ENCODE measurements at places on chromosomes 6 and 20.

DNA sequence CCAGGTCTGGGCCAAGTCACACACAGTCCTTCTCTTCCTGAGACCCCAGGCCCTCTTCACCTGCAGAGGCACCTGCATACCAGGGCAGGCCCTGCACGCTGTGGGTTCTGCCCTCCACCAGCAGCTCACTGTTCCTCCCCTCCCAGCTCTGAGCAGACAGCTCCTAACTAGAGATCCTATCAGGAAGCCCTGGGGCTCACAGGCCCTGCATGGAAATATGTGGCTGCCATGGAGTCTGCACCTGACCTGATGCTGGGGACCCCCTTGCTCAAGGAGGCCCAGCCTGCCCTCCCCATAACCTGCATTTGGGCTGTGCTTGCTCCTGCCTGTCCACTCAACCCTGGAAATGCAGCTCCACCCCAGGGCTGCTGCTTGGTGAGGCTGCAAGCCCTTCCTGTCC, 14.6 kb upstream of the HLA-G start:
- no peak for DNase-seq

DNA sequence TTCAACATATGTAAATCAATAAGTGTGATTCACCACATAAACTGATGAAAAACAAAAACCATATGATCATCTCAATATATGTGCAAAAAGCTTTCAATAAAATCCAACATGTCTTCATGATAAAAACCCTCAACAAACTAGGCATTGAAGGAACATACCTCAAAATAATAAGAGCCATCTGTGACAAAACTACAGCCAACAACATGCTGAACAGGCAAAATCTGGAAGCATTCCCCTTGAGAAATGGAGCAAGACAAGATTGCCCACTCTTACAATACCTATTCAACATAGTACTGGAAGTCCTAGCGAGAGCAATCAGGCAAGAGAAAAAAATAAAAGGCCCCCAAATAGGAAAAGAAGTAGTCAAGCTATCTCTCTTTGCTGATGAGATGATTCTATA, 76.5 kb downstream of the OTOR start:
- no peak for DNase-seq

DNA sequence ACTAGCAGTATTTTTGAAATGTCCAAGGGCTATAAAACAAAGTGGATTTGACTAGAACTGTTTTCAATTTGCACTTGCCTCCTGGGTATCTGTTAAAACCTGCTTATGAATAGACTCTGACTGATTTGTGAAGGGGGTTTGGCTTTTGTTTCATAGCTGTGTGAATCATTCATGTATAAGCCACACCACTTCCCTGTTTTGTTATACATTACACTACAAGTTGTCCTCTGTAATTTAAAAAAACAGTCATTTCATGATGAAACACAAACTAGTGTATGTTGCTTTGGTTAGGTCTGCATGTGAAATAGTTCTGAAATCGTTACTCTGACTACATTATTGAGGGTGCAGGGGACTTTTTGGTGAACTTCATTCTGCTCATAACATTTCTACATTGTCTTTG, 121.7 kb downstream of the NKAIN2 start:
- no peak for DNase-seq

DNA sequence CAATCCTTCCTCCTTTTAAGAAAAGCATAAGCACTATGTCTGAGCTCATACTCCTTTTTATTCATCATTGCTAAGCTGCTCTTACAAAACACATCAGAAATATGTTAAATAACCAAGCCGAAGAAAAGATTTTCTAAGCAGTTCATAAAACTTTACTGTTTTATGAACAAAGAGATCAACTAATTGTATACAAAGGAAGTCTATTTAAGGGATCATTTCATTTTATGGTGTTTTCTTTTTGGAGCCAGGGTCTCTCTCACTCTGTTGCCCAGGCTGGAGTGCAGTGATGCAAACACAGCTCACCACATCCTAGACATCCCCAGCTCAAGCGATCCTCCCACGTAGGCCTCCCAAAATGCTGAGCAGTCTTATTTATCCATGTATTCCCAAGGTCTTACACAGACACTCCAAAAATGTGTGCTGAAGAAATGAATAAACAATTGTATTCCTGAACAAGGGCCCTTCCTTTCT, 9.3 kb downstream of the NUDT3 start:
- no peak for DNase-seq

DNA sequence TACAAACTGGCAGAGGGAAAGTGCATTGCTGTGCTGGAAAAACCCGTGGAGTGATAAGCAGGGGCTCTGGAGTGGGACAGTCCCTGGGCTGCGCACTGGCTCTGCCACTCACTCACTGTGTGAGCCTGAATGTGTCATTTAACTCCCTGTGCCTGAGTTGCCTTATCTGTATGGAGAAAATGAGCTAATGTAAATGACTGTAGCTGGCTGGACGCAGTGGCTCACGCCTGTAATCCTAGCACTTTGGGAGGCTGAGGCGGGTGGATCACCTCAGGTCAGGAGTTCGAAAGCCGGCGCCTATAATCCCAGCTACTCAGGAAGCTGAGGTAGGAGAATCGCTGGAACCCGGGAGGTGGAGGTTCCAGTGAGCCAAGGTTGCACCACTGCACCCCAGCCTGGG, 18.4 kb upstream of the RPN2 start:
- DNase-seq = no peak

- DNase-seq = peak; percentile 51
These were observed 868 bp downstream of the NCOA3 start for GRCh38 chr20:47502271-47503239.

- no peak for DNase-seq
These were observed 31.5 kb upstream of the EDN3 start for GRCh38 chr20:59268870-59269269.

DNA sequence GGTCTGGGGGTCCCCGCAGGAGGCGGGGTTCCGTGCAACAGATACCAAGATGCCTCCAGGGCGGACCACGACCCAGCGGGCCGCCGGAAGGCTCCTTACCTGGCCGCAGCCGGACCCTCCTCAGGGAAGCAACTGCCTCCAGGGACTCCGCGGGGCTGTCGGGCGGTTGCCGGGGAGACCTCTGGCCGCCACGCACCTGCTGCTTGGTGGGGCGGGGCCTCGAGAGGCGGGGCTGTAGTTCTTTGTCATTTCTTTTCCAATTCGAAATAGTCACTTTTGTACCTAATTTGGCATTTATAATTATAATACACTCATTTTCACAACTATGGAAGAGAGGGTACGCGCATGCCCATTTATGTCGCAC, 647 bp downstream of the AK9 start:
- peak; percentile 51 for DNase-seq

DNA sequence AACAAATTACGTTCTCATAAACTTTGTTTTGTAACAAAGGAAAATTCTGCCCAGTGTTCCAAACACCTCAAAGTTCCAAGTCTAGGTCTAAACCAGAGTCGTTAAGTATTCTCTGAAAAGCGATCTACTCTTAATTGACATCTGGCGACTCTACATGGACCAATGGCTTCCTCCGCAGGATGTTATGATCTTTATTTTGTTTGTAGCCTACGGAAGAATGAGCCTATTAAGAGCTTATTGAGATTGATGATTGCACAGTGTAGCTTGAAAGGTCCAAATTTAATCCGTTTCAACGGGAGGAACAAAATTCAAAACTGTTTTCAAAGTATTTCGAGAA, 61.1 kb downstream of the FAM217A start:
- DNase-seq = peak; percentile 27

- DNase-seq = no peak
These were observed 56.4 kb upstream of the TPD52L1 start for GRCh38 chr6:125097186-125097585.

- DNase-seq = no peak
These were observed 1395.7 kb upstream of the MAP3K7 start for GRCh38 chr6:91982559-91982958.

- no peak for DNase-seq
These were observed 209.2 kb downstream of the ANKRD60 start for GRCh38 chr20:58019027-58019849.

- no peak for DNase-seq
These were observed 153.2 kb upstream of the THBS2 start for GRCh38 chr6:169406804-169407203.

- DNase-seq = no peak
These were observed 185.0 kb downstream of the MCHR2 start for GRCh38 chr6:99808992-99809391.

DNA sequence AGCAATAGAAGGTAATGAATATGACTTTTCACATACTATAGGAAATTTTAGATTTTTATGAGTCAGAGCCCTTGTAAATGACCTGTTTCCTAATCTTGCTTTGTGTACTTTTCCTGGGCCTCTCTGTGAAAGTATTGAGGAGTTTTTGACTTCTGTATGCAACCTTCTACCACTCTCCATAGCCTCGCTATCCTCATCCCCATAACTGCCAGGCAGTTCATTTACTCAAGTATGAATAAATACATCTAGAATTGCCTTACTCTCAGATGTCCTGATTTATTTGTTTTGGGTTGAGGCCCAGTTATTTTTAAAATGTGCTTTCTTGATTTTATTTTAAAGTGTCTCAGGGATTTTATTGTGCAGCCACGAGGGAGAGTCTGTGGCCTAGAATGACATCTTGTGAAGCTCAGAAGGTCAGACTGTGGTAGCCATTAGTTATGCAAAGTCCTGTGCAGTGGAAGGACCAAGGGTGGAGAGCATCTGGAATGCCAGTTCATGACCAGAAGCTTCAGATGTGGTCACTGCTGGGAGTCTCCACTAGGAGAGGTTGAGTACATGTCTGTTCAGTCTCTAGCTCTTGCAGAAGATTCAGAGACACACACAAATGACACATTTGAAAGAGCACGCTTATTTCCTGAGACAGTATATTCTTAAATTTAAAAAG, 346.2 kb upstream of the IMPG1 start:
- no peak for DNase-seq

DNA sequence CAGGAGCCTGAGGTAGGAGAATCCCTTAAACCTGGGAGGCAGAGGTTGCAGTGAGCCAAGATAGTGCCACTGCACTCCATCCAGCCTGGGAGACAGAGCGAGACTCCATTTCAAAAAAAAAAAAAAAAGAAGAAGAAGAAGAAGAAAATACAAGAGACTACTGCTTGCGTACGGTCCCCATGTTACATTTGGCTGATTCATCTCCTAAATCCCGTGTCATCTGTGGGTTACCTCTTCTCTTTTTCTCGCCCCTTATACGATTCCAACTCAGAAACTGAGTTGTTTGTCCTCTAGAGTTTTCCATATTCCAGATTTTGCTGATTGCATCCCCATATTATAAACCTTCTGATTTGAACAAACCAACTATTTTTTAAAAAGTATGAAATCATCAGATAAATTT, 62.4 kb upstream of the NELFCD start:
- no peak for DNase-seq

DNA sequence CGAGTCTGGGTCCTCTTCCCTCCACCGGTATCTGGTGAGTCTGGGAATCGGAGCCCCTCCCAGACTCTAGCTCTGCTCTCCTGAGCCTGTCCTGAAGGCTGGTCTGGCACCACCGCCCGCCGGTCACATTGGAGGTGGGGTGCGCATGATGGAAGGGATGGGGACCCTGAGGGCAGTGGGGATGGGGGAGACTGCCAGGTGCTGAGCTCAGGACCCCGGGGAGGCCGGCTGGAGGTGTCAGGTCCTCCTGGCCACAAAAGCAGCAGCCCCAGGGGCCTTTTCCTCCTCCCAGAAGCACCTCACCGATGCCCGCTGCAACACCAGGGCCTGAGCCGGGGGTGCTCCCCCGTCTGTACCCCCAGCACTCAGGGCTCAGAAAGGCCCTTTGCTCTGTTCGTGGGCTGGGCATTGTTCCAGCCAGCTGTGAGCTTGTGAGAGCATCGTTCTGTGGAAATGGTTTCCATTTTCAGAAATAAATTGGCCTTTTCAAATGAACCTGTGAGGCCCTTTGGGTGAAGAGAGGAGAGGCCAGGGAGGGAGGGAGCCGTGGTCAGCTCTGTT, 2.5 kb upstream of the NPBWR2 start:
- no peak for DNase-seq

GRCh38 chr6:75414445-75415021, 79.1 kb downstream of the FILIP1 start:
- DNase-seq = no peak

GRCh38 chr6:124987291-124987690, 25.1 kb downstream of the RNF217 start:
- no peak for DNase-seq

GRCh38 chr6:25327432-25327831, 48.3 kb downstream of the CARMIL1 start:
- DNase-seq = no peak

- DNase-seq = no peak
These were observed 95.5 kb upstream of the NHSL1 start for GRCh38 chr6:138594758-138595140.

DNA sequence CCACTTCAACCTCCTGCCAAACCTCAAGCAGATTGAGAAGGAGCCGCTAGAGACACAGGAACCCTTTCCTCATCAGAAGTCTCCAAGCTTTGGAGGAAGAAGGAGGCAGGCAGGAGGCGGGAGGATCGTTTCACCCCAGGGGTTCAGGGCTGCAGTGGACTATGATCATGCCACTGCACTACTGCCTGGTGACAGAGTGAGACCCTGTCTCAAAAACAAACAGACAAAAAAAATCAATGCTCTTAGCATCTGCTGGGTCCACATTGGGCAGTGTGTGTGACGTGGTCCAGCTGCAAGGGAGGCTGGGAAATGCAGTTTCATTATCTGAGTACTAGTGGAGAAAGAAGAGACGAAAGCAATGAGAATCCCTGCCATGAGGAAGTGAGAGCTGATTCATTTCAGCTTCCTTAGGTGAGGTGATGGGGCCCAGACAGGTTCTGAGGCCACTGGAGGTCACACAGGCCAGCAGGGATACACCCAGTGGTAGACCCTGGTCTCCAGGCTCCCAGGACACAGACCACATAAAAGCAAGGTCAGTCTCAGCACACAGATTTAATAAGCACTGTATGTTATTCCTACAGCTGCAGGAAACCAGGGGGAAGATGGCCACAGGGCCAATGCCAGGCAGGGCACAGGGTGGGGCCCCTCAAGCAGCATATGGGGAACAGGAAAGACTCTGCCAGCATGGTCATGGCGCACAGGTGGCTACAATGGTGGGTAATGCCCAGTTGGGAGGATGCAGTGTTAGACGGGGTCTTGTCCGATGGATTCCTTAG, 4.3 kb downstream of the GFRA4 start:
- no peak for DNase-seq

GRCh38 chr20:36086767-36087166, 67.8 kb upstream of the EPB41L1 start:
- no peak for DNase-seq

- DNase-seq = no peak
These were observed 76.2 kb upstream of the RPS6KA2 start for GRCh38 chr6:166703149-166703710.

DNA sequence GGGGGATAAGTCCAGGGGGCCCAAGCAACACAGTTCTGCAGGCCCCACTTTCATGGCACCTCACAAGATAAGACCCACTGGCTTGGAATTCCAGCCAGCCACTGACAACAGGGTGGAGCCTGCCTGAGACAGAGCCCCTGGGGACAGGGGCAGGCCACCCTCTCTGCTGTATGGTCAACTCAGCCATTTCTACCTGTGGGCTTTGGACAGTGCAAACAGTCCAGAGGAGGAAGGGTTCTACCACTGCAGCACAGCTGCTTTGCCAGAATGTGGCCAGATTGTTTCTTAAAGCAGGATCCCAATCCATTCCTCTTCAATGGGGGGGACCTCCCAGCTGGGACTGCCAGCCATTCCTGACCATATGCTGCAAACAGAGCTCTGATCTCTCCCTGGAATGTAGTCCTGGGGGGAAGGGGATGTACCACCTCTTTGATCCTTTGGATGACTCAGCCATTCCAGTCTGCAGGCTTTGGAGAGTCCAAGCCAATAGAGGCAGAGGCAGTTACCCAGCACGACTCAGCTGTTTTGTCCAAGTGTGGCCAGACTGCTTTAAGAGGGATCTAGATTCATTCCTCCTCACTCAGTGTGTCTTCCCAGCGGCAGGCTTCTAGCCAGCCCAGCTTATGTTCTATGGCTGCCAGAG, 842.2 kb downstream of the EPHA7 start:
- DNase-seq = no peak

Data from CD4-positive, alpha-beta T cell treated with Interleukin-15 for 4 hours (primary cell).